Cortex of kidney (tissue), 1 donor: ENCODE measurements at places on chromosomes 7 and 10.

DNA sequence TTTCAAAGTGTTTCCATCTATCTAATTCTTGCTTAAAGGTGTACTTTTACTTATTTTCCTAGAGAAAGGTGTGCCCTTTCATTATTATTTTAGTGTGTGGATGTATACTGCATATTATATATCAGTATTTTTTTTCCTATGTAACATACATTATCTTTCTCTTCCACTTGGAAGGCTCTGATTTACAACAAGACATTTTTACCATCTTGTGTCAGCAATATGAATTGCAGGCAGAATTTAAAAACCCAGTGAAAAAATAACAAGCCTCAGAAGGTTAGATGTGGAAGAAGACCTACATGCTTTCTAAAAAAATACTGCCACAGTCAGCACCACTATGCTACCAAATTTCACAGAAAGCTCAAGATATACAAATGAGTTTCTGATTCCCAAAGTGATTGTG is 327.7 kb upstream of the STEAP1 start:
- no peak for DNase-seq

DNA sequence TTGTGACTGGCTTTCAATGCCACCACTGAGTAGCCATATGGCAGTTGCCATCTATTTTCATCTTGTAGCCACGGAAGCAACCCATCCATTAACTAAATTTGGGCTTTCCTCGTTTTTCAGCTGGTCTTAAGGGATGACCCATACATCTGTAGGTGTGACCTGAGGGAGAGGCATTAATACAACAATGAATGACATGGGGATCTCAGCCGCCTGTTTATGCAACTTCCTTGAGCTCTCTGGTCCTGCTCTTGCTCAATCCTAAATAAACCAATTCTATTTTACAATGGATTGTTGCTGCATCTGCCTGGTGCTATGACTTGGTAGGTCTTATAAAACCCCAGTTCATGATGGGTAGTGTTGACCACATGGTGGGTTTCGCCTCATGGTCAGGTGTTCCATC is 21.9 kb upstream of the ADAM22 start:
- DNase-seq = no peak

DNA sequence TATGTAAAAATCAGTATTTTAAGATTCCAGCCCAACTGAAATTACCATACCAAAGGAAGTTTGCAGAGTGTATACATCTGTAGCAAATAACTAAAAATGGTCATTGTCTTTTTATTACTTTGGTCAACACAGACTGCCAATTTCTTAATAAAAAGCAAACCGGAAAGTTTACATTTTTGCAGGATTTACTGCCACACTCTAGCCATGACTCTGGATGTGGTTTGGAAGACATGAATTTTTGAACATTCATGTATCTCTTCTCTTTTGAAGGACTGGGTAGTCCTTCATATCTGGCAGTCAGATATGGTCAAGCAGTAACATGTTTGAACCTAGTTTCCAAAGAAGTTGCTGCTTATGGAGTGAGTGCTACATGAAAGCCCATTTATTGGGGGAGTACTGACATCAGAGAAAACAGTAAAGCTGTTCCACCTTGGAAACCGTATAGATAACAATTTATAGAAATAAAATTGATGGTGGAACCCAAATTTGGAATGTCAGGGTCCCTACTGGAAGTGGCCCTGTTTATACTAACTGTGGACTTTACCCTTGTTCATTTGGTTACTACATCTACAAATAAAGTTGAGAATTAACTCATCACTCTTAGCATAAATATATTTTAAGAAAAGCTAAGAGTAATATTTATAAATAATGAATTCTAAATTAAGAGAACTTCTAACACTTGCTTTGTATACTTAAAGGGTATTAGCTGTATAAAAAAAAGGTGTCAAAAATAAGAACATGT is 84.6 kb downstream of the ZMYND11 start:
- no peak for DNase-seq

DNA sequence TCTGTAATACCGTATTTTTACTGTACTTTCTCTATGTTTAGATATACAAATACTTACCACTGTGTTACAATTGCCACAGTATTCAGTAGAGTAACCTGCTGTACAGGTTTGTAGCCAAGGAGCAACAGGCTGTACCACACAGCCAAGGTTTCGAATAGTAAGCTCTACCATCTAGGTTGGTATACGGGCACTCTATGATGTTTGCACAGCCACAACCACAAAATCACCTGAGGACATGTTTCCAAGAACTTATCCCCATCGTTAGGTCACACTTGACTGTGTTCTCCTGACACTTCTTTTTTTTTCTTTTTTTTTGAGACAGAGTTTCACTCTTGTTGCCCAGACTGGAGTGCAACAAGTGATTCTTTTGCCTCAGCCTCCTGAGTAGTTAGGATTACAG is 134.6 kb upstream of the TRIM24 start:
- DNase-seq = no peak

DNA sequence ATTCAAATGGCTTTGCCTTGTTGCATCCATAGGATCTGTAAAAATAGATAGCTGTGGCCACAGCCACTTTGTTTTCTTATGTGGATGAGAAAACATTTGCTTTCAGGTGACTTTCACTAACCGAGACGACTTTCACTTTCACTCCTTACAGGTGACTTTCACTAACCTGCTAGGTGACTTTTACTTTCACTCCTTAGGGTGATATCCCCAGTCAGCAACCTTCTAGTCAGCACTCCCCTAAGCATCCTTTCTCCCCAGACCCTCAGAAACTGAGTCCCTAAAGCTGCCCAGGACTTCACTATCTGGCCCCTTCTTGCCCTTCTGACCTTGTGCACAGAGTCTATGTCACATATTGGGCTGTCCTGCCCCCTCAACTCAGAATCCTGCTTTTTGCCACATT is 177.5 kb downstream of the RELN start:
- DNase-seq = no peak

- DNase-seq = no peak
Observed at GRCh38 chr7:24301703-24302102, 17.7 kb downstream of the NPY start.

DNA sequence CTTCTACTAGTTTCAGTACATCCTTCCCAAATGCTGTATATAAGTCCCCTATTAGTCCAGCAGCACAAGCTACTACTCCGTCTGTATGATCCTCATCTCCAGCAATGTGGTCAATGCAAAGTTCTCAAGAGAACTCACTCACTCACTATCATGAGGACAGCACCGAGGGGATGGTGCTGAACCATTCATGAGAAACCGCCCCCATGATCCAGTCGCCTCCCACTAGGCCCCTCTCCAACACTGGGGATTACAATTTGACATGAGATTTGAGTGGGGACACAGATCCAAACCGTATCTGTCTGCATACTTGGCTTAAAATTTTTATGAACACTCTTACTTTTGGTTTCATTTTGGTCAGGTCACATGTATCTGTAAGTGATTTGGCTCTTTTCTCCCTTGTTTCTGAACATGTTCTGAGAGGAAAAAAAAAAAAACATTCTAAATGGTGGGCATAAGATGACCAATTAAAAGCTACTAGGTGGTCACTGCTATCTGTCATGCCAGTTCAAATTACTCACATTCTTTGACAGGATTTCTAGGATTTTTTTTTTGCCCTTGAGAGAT is 60.1 kb downstream of the ZNF783 start:
- no peak for DNase-seq

DNA sequence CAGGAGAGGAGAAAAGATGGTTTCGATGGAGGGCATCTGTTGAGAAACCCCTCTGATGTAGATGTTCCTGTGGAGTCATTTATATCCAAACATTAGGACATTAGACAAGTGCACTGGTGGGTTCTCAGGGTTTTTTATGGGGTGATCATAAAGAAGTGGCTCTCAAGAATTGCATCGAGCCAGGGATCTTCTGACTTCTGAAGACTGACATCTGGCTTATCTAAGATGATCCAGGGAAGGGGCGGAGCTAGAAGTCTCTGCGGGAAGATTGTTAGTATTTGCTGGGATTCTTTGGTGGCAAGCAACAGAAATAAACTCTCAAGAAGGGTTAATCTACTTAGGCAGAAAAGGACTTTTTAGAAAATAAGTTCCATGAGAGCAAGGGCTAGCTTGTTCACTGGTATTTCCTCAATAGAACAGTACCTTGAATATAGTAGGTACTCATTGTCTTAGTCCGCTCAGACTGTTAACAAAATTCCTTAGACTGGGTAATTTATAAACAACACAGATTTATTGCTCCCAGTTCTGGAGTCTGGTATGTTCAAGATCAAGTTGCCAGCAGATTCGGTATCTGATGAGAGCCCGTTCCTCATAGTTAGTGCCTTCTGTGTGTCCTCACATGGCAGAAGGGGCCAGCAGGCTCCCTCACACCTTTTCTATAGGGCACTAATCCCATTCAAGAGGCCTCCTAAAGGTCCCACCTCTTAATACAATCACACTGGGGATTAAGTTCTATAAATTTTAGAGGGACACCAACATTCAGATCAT is 28.5 kb upstream of the SYPL1 start:
- DNase-seq = no peak

- no peak for DNase-seq
Observed at GRCh38 chr7:122299624-122300210, 4.8 kb downstream of the FEZF1 start.

DNA sequence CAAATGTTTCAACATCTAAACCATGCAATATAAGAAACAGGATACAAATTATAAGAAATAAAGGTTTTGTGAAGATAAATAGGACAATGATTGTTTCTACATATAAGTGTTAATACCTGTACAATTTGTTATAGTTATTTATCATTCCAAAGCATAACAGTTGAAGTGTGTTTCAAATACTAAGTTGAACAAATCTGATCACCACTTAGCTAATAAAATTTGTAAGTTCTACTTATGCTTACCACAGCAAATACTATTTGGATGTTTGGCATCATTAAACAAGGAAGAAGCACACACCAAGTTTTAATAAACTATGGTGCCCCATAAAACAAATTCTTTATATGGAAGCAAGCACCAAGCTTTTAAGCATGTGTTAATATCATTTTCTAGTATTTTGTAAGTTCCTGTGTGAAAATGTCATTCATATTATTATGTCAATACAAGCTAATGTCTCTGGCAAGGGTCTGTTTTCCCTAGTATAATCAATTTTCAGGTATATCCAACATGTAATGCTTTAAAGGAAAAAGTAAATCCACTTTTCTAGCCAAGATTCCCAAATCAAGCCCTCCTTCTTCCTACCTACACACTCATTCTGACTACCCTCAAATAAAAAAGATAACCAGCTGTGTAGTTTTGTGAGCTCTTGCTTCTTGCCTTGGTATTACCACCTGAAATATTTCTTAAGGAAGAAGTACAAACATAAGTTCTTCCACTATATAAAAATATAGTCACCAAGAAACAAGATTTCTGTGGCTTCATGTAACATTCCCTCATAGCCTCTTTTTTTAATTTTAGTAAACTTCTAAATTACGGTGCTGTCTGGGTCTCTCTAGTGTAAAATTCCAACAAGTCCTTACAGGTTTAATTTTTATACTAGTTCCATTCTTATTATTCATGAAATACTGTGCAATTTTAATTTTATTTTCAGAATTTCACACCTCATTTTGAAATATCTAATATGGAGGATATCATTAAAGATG is 9.2 kb downstream of the SKAP2 start:
- no peak for DNase-seq

DNA sequence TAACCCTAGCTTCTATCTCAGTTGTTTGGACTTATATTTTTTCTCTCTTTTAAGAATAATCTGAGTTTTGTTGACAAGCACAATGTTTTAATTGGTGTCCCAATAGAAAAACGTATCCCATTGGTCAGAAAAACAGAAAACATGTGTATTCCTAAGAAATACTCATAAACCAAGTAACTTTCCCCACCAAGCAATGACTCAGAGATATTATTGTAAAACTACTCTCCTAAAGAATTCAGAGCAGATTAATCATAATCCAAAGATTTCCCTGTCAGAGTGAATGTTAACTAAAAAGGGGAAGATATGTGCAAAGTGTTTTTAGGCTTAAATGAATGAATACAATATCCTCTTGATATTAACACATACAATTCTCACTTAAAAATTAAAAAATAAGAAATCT is 29.4 kb upstream of the MBL2 start:
- no peak for DNase-seq

- no peak for DNase-seq
Observed at GRCh38 chr10:124486635-124487034, 25.0 kb downstream of the LHPP start.

DNA sequence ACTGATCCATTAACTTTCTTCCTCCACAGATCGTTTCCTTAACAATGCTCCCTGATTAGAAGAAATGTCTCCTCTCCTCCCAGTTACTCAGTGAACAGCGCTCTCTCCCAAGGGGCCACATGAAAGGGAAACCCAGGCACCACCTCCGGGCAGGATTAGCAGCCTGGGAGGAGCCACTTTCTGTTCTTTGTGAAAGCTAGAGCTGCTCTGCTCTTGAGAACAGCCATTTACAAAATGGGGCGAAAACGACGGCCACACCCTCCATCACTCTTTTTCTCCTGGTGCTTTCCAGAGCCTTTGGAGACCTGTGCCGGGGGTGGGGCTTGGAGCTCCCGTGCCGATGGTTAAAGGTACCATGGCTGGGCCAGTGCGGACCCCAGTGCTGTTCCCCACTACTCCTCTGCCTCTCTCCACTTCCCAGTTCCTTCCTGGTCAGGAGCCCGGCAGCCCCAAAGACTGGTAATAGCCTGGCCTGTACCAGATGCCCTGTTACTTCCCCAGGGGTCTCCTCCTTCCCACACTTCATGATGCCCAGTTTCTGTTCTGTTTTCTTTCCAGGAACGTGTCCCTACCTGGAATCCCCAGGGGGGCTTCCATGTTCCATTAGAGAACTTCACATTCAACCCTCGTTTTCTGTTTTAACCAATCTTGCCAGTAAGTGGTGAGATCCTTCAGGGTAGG is 402.9 kb upstream of the GALNT17 start:
- DNase-seq = no peak

DNA sequence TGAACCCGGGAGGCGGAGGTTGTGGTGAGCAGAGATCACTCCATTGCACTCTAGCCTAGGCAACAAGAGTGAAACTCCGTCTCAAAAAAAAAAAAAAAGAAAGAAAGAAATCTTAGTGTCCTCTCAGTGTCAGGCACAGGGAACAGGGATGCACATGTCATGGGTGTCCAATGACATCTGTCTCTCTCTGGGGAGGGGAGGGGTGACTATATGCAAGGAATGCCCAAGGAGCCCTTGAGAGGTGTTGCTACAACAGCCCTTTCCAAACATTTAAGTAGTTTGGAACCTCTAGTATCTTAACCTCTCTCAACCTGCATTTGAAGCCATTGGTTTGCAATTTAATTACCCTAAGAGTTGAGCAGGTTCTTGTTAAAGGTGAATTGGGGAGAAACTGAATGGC is 28.9 kb downstream of the PDLIM1 start:
- DNase-seq = no peak

DNA sequence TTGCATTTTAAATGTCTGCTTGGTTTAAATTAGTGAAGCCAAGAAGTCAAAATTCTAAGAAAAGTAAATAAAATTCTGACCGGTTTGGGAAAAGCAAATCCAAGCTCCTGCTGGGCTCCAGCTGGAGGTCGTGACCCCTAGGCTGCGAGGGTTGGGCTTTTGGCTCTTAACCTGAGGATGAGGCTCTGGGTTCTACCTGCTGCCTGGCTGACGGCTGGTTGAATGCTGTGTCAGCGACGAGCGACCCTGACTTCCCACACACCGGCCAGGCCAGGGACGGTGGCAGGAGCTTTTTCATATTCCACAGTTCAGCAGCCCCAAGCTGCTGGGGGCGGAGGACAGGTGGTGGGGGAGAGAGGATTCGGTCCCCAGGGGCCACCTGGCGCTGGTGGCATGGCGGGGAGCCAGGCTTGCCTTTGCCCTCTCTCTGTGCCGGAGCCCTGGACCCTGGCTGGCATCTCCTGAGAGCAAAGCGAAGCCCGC is 843 bp upstream of the PLPP4 start:
- no peak for DNase-seq
